ENCODE measurements at places on chromosomes 7 and 10. TPM values are rescaled to one million over a fixed set of nuclear protein-coding genes. Genes with fewer than 3 reads are reported as not detected.

Gene DDX21
- 59.4 TPM for total RNA-seq

Gene CALN1
- 0.89 TPM for total RNA-seq

Gene MYL10
- total RNA-seq = not detected

Gene FEZF1
- not detected for total RNA-seq

Gene TCERG1L
- not detected for total RNA-seq

Gene PLXNA4
- total RNA-seq = 15.4 TPM

Gene FAM25G
- not detected for total RNA-seq

Gene PRSS2
- total RNA-seq = not detected

Gene ZNF394
- 19.4 TPM for total RNA-seq

Gene ASNS
- 3.1 TPM for total RNA-seq

Gene DPYSL4
- 5.6 TPM for total RNA-seq

Gene PRKAR2B
- 12.0 TPM for total RNA-seq

Gene SPDYE5
- total RNA-seq = not detected

Gene ENTPD1
- total RNA-seq = 6.2 TPM

Gene PNLIPRP1
- not detected for total RNA-seq

Gene ADRB1
- total RNA-seq = 7.2 TPM

Gene ZYX
- total RNA-seq = 11.8 TPM

Gene BMPER
- total RNA-seq = 4.9 TPM

Gene POT1
- total RNA-seq = 26.2 TPM

Gene C10orf67
- not detected for total RNA-seq

Gene SEMA3E
- 0.26 TPM for total RNA-seq

Gene SPDYE2B
- not detected for total RNA-seq

Gene SUN3
- total RNA-seq = not detected

Gene KCNH2
- 0.13 TPM for total RNA-seq

Gene IKZF1
- 0.38 TPM for total RNA-seq

Gene ITGB8
- 2.2 TPM for total RNA-seq

Gene ASIC3
- total RNA-seq = under 0.01 TPM

Gene HECW1
- not detected for total RNA-seq

Gene STAMBPL1
- total RNA-seq = 0.26 TPM

Gene TRIM73
- 0.90 TPM for total RNA-seq

Gene TBATA
- not detected for total RNA-seq

Gene DDC
- not detected for total RNA-seq

Gene CNNM1
- under 0.01 TPM for total RNA-seq

Gene PCGF5
- total RNA-seq = 34.1 TPM

Gene HGF
- 0.25 TPM for total RNA-seq

Gene OLAH
- 0.26 TPM for total RNA-seq

Gene GBF1
- total RNA-seq = 16.7 TPM

Gene PPP1R3C
- total RNA-seq = 0.13 TPM

Gene CRHR2
- not detected for total RNA-seq

Gene LIPM
- not detected for total RNA-seq

Gene ADAM22
- 0.26 TPM for total RNA-seq

Gene C10orf62
- not detected for total RNA-seq

Gene TUBAL3
- not detected for total RNA-seq

Data from dermis microvascular lymphatic vessel endothelial cell (primary cell).